ENCODE measurements at places on chromosomes 6 and 20.

- no peak for DNase-seq
Measured at GRCh38 chr6:156657296-156657695, 119.9 kb upstream of the ARID1B start.

- DNase-seq: no peak
Measured at GRCh38 chr20:25223179-25223661, 24.7 kb upstream of the PYGB start.

DNA sequence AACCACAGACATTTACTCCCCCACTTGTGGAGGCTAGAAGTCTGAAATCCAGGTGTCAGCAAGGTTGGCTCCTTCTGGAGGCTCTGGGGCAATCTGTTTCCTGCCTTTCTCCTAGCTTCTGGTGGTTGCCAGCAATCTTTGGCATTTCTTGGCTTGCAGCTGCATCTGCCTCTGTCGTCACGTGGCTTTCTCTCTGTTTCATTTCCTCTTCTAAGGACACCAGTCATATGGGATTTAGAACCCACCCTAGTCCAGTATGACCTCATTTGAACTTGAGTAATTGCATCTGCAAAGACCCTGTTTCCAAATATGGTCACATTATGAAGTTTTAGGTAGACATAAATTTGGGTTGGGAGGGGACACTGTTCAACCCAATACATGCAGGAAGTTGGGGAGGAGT is 56.2 kb upstream of the EPB41L1 start:
- DNase-seq: no peak

DNA sequence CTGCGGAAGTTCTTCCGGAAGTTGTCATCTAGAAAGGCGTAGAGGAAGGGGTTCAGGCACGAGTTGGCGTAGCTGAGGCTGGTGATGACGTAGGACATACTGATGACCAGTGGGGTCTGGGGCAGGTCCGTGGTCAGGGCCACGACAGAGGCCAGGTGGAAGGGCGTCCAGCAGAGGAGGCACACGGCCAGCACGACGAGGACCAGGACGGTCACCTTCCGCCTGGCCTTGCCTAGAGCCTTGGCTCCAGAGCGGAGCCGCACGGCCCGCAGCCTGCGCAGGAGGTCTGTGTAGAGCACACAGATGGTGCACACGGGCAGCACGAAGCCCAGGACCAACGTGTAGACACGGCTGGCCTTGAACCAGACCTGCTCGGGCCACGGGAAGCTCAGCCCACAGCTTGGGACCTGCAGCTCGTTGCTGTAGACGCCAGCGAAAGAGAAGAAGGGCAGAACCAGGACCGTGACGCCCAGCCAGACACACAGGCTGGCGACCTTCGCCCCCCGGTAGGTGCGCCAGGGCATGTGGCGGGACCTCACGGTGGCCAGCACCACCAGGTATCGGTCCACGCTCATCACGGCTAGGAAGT is 1.4 kb downstream of the NPBWR2 start:
- no peak for DNase-seq

DNA sequence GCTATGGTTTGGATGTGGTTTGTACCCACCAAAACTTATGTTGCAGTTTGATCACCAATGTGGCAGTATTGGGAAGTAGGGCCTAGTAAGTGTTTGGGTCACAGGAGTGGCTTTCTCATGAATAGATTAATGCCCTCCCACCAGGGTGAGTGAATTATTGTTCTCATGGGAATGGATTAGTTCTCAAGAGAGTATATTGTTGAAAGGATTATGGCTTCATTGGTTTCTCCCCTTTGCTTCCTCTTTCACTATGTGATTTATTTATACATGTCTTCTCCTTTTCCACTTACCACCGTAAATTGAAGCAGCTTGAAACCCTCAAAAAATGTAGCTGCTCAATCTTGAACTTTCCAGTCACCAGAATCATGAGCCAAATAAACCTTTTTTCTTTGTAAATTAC is 10.8 kb downstream of the UFL1 start:
- no peak for DNase-seq

DNA sequence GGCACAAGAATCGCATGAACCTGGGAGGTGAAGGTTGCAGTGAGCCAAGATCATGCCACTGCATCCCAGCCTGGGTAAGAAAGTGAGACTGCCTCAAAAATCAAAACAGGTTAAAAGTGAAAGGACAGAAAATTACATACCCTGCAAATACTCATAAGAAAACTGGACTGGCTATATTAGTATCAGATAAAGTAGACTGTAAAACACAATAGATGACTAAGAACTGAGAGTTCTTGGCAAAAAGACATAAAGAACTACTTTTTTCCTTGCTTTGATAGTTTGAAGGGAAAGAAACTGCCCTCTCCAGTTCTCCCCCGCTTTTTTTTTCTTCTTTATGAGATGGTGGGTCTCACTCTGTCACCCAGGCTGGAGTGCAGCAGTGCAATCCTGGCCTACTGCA is 17.0 kb downstream of the SNX3 start:
- DNase-seq: no peak

- DNase-seq: no peak
Measured at GRCh38 chr20:59603176-59603575, 1.2 kb upstream of the PHACTR3 start.

GRCh38 chr20:36823121-36823520 is 49.6 kb upstream of the DSN1 start:
- no peak for DNase-seq

- DNase-seq: no peak
Measured at GRCh38 chr6:124775121-124775520, 187.1 kb upstream of the RNF217 start.

DNA sequence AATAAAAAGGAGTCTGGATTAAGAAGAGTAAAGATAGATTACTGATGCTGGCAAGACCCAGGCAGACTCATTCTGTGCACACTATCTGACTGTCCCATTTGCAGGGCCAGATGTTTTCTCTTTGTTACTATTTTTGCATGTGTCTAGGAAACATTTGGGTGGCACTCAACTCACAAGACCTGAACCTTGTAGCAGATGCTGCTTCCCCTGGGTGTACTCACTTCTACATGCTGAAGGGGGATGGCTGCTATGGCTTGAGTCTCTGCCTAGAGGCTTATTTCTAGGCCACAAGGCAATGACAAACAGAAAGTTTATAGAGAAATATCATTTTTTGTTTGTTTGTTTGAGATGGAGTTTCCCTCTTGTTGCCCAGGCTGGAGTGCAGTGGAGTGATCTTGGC is 351.4 kb downstream of the FOXA2 start:
- DNase-seq: no peak

All from activated effector memory CD4-positive, alpha-beta T cell treated with Interleukin-2 at 50 U/mL for 16 hours (primary cell).